GM04503 (cell line): ENCODE measurements at places on chromosomes 2 and 18.

DNA sequence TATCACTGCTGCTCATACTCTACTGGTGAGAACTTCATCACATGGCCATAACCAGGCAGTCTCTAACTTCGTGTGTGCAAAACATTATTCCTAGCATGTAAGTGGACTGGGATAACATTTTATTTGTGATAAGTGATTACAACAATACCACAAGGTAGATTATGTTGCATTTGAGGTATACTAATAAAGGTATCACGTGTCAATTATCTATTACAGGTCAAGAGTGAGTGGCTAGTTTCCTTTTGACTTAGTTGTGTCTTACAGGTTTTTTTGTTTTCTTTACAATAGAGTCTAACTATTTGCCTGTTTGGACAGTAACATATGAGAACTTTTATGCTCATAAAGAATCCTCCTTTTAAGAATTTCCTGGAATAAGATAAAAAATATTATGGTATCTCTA lies 67.2 kb upstream of the DSC1 start:
- DNase-seq: no peak

GRCh38 chr2:162333968-162334367 lies 10.0 kb upstream of the GCA start:
- DNase-seq: no peak

- DNase-seq: no peak
These were observed 121.8 kb downstream of the DSC3 start for GRCh38 chr18:30920757-30921156.

- DNase-seq: no peak
These were observed 325.8 kb upstream of the SPHKAP start for GRCh38 chr2:228507231-228507824.

DNA sequence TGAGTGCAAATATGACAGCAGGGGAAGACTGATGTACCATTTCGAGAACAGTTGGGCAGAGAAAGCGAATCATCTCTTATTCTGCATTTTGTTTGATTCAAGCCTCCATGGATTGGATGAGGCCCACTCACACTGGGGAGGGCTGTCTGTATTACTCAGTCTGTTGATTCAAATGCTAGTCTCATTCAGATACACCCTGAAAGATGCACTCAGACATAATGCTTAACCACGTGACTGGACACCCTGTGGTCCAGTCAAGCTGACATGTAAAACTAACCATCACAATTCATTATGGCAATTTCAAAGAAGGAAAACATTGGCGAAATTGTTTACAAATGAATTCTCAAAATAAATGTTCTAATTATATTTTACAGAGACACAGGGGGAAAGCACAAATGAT lies 1210.2 kb downstream of the DPP10 start:
- no peak for DNase-seq
